GM20000 (cell line): ENCODE measurements at places on chromosomes 3 and 15.

- no peak for DNase-seq
Observed at GRCh38 chr15:77028451-77029165, 33.7 kb downstream of the PSTPIP1 start.

DNA sequence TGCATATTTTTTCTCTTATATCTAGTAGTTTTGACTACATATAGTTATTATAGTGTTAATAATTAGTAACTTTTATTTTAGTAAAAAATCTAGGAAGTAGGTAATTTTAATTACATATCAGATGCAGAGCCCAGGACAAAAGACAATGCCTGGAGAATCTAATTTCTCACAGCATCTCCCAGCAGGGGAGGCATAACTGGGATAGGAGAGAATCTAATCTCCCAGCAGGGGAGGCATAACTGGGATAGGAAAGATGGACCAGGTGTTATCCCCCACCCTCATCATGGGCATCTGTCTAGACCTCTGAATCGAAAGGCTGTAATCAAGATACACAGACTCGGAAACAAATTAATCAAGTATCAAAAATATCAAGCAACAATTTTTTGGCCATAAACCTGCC, 58.2 kb downstream of the OSTN start:
- no peak for DNase-seq

GRCh38 chr15:101145362-101145761, 106.5 kb downstream of the CHSY1 start:
- DNase-seq: no peak

GRCh38 chr3:73379465-73379864, 245.3 kb downstream of the PDZRN3 start:
- DNase-seq: no peak

DNA sequence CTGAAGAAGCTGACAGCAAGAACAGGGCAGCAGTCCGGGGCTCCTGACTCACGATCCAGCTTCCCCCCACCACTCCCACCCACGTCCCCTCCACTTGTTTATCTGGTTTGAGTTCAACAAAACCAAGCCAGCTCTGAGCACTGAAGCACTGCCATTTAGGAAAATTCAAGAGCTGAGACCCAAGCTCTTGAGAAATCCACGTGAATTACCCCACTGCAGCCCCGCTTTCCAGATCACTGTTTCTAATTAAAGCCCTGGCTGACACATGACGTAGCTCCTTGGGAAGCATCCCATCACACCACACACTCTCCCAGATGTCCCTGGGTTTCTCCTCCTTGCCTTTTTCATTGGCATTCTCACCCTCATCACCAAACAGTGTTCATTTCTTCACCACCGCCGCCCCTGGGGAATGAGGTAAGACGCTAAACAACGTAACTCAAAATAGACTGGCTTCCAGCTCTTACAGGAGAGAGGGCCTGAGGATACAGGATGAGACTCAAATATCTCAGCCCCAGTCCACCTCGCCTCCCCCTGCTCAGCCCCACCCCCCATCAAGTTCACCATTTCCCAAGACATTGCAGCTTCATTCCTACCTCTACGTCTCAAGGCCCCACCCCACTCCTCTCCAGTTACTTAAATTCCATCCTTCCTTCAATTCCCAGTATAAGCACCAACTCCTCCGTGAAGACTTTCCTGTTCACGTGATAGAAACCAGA, 95.4 kb downstream of the SRGAP3 start:
- DNase-seq: no peak
